ENCODE measurements at places on chromosomes 3 and 15. TPM values are rescaled to one million over a fixed set of nuclear protein-coding genes. Genes with fewer than 3 reads are reported as not detected.

DNA sequence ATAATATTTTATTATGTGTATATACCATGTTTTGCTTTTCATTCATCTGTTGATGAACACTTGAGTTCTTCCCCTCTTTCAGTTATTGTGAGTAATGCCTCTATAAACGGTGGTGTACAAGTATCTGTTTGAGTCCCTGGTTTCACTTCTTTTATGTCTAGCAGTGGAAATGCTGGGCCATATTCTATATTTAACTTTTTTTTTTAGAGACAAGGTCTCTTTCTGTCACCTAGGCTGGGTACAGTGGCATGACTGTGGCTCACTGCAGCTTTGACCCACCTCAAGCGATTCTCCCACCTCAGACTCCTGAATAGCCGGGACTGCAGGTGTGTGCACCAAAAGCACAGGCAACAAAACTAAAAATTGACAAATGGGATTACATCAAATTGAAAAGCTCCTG lies 19.9 kb downstream of the GOLM2 start:
- no peaks in the 10 kb centered on the region for H3K27me3 ChIP-seq
- DNase-seq, result no peak
- no peak overlapping the region for H3K27ac ChIP-seq
- H3K4me3 ChIP-seq, result no peak overlapping the region
- H3K4me1 ChIP-seq, result no peaks in the 10 kb centered on the region
- peaks cover 8% of the 10 kb centered on the region for H3K36me3 ChIP-seq

DNA sequence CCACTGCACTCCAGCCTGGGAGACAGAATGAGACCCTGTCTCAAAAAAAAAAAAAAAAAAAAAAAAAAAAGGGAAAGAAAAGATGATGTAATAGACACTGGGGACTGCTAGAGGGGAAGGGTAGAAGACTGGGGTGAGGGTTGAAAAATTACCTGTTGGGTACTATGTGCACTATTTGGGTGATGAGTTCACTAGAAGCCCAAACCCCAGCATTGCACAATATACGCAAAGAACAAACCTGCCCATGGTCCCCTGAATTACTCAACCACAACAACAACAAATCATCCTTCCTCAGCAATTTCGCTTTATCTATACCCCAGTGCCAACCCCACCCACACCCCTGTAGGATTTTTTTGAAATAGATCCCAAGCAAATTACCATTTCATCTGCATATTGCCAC lies 13.5 kb downstream of the NIPA1 start:
- no peaks in the 10 kb centered on the region for H3K27me3 ChIP-seq
- H3K4me3 ChIP-seq, result no peak overlapping the region
- H3K36me3 ChIP-seq, result no peaks in the 10 kb centered on the region
- no peaks in the 10 kb centered on the region for H3K4me1 ChIP-seq
- no peak for DNase-seq
- no peak overlapping the region for H3K27ac ChIP-seq

DNA sequence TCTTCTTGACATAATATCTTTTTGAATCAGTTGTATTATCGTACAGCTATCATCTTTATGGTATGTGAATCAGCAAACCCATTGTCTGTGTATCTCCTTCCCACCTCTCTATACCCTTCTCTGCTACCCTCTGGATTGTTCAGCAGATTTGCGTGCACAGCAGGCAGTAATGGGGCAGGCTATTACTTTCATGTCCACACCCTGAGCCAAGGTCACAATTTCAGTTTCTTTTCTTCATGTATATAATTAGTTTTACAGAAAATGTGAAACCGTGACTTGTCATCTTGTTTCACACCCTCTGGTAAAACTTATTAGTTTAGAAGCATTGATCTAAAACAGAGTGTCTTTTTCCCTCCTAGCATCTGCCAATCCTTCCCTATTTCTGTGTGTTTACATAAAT lies 770.4 kb upstream of the SEMA6D start:
- H3K36me3 ChIP-seq, result no peaks in the 10 kb centered on the region
- H3K4me3 ChIP-seq, result no peak overlapping the region
- H3K27ac ChIP-seq, result no peak overlapping the region
- no peak for DNase-seq
- no peaks in the 10 kb centered on the region for H3K4me1 ChIP-seq

GRCh38 chr3:151319628-151320027 lies 3.0 kb upstream of the GPR87 start:
- no peaks in the 10 kb centered on the region for H3K36me3 ChIP-seq
- H3K4me1 ChIP-seq, result peaks cover 20% of the 10 kb centered on the region
- peak overlapping the region; percentile 92 for H3K27ac ChIP-seq
- no peak for DNase-seq
- no peaks in the 10 kb centered on the region for H3K27me3 ChIP-seq
- H3K4me3 ChIP-seq, result no peak overlapping the region

DNA sequence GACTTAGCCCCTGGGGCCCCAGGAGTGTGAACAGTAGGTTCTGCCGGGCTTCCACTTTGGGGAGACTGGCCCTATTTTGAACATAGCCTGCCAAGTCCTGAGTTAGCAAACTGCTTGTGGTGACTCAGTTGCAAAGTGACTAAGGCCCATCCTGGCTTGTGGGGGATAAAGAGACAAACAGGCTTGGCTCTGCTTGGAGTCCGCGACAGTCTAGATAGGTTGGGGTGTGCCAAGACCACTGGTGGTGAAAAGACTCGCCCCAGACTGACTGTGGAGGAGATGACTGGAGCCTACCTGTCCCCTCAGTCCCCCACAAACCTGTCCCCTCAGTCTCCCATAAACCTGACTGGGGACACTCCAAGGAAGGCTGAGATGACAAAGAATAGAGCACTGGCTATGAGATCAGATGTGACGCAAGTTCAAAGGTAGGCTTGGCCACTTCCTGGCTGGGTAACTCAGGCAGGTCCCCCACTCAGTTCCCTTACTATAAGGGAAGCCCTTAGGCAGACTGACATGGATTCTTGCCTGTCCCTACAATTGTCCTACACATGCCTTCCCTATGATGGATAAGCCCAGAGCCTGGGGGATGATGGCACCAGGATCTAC lies 4.3 kb downstream of the DNASE1L3 start:
- no peak for DNase-seq
- H3K27ac ChIP-seq, result peak overlapping the region; percentile 73
- no peaks in the 10 kb centered on the region for H3K27me3 ChIP-seq
- H3K4me3 ChIP-seq, result no peak overlapping the region

DNA sequence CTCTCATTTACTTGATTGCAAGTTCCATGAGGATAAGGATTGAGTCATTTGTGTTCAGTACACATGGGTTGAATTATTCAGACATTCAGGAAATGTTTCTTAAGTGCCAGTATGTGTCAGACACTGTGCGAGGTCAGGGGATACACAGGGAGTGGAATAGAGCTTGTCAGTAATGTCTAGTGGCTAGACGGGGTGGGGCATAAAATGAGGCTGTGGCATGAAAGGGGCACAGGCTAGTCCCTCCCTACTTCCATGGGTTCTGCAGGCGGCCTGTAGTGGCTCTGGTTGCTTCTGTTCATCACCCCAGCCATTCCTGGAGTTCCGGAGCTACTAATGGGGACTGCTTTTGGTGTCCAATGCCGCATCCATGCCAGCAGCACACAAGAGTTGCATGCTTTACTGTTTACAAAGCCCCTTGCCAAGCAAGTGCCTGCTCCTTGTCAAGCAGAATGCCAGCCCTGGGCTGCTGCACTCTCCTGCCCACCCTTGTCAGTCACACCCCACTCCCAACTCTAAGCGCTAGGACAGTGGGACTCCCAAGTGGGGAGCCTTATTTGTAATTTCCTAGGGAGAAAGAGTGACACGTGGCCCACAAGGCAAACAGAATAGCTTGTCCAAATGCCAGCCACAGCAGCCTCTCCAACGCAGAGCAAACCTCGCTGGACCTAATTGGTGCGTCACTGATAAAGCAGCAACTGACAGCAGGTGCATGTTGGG lies 70.8 kb downstream of the RAB11A start:
- H3K27me3 ChIP-seq, result no peaks in the 10 kb centered on the region
- H3K36me3 ChIP-seq, result no peaks in the 10 kb centered on the region
- no peak for DNase-seq

DNA sequence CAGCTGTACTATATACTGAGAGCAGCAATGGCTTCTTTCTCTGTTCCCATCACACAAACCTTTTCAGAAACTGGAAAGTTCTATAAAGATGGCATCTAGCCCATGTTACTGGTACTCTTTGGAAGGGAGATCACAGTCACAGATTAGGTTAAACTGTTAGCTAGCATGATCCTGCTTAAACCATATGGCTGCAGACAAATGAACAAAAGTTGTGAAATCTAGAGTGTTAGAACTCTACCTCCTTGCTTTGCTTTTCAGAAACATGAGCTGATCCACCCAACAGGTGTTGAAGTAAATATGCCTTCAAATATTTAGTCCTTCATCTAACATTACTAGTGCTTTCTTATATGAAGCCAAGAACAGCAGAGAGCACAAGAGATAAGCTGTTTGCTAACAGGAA lies 102.6 kb downstream of the SNRK start:
- no peaks in the 10 kb centered on the region for H3K36me3 ChIP-seq
- H3K27ac ChIP-seq, result peak overlapping the region; percentile 78
- no peak for DNase-seq
- H3K4me1 ChIP-seq, result peaks cover 27% of the 10 kb centered on the region

- H3K27me3 ChIP-seq, result no peaks in the 10 kb centered on the region
- peaks cover 47% of the 10 kb centered on the region for H3K36me3 ChIP-seq
- DNase-seq, result no peak
- H3K4me3 ChIP-seq, result no peak overlapping the region
Measured at GRCh38 chr3:172787746-172788145, 37.2 kb downstream of the ECT2 start.

DNA sequence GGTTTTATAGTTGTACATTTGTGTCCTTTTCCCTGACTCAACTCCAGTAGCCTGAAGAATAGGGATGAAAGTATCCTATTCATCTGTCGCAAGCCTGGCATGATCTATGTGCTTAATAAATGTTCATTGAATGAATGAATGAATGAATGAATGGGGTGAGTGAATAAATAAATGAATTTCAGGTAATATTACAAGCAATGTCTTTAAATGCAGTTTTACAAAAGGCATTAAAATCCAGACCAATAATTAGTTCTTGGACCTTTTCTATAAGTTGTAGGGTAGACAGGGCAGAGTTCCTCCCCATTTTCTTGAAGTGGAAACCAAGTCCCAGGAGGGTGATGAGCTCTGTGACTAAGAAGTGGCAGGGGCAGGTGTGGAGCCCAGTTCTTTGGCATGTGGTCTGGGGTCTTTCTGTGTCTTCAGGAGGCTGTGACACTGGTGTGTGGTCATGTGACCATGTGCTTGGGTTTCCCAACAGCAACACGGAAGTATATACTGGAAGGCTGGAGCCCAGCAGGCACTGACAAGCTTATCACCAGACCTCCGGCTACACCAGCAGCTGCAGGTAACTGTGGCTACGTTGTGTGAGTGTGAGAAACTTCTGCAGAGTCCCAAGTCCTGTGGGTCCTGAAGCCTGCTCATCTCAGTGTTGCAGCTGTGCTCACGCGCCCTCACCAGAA lies 18.3 kb downstream of the XYLB start:
- no peak overlapping the region for H3K4me3 ChIP-seq
- H3K4me1 ChIP-seq, result no peaks in the 10 kb centered on the region
- H3K36me3 ChIP-seq, result peaks cover 90% of the 10 kb centered on the region
- H3K27me3 ChIP-seq, result no peaks in the 10 kb centered on the region

- no peaks in the 10 kb centered on the region for H3K27me3 ChIP-seq
- no peaks in the 10 kb centered on the region for H3K36me3 ChIP-seq
- H3K4me1 ChIP-seq, result peaks cover 20% of the 10 kb centered on the region
- no peak overlapping the region for H3K27ac ChIP-seq
- no peak overlapping the region for H3K4me3 ChIP-seq
Measured at GRCh38 chr15:58469432-58470353, 37.9 kb downstream of the LIPC start.

DNA sequence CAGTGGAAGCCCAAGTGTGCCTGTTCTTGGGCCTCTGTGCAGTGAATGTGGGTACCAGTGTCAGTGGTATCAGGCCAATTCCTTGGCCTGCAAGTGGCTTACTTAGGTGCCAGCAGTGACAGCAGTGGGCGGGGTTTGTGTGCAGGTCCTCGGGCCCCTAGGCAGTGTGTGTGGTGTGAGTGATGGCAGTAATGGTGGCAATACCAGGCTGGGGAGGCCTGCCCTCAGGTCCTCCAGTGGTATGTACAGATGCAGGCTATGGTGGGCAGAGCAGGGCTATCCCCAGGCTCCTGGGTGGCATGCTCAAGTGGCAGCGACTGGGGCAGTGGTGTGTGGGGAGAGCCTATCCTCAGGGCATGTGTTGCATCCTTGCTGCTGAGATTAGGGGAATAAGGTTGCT lies 379.7 kb downstream of the SQOR start:
- H3K27me3 ChIP-seq, result no peaks in the 10 kb centered on the region
- no peak for DNase-seq
- no peak overlapping the region for H3K27ac ChIP-seq

- H3K36me3 ChIP-seq, result no peaks in the 10 kb centered on the region
- no peaks in the 10 kb centered on the region for H3K4me1 ChIP-seq
- no peak overlapping the region for H3K4me3 ChIP-seq
- no peaks in the 10 kb centered on the region for H3K27me3 ChIP-seq
- no peak for DNase-seq
Measured at GRCh38 chr15:49900006-49900902, 218.8 kb downstream of the ATP8B4 start.

DNA sequence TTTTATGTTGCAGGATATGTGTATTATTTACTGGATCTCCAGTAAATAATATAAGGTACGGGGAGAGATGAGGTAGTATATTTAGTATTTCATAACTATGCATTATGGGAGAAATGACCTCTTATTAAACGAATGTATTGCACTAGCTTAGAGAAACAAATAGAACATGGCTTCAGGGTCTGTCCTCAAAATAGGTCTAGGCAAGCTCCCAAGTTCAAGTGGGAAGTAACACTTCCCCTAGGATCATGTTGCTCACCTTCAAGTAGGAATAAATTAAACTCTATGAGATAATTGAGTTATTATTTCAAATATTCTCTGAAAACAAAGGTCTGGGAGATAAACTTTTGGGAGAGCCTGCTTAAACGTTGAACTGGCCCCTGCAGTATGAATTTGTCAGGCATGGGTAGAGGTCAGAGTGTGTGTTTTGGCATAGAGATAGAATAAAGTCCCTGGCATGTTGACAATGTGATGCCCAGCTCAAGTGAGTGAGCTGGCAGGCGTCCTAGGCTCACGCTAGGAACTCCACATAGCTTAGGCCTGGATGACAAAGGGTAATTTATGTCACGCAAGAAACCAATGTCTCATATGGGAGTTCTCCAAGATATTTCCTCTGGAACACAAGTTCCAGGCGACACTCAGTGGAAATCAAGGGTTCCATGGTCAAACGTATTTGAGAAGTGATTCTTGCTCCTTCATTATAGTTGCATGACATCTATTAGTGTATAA lies 236.8 kb downstream of the CACNA2D3 start:
- no peak overlapping the region for H3K4me3 ChIP-seq
- no peaks in the 10 kb centered on the region for H3K27me3 ChIP-seq
- H3K4me1 ChIP-seq, result peaks cover 8% of the 10 kb centered on the region
- H3K36me3 ChIP-seq, result no peaks in the 10 kb centered on the region
- DNase-seq, result no peak

The DNAJA4 gene
- 7.9 TPM for total RNA-seq

The PRTG gene
- 1.3 TPM for total RNA-seq

The AGBL1 gene
- total RNA-seq, result 0.11 TPM

The TMEM207 gene
- total RNA-seq, result not detected

The TMC3 gene
- not detected for total RNA-seq

The TMEM41A gene
- total RNA-seq, result 15.6 TPM

The HMCES gene
- total RNA-seq, result 24.2 TPM

The FGF12 gene
- 1.6 TPM for total RNA-seq

The IQCF5 gene
- total RNA-seq, result not detected

The SENP2 gene
- total RNA-seq, result 21.6 TPM

The C3orf85 gene
- total RNA-seq, result not detected

The TMEM212 gene
- not detected for total RNA-seq

Data from esophagus squamous epithelium (tissue), 5 donors.